ENCODE measurements at places on chromosomes 7 and 10.

- H3K27me3 ChIP-seq = no peaks in the 10 kb centered on the region
- H3K27ac ChIP-seq = no peak overlapping the region
- H3K36me3 ChIP-seq = peaks cover 63% of the 10 kb centered on the region
Measured at GRCh38 chr7:93138576-93138975, 9.6 kb downstream of the SAMD9L start.

GRCh38 chr10:96402417-96403305, 43.9 kb upstream of the OPALIN start:
- no peak overlapping the region for H3K4me3 ChIP-seq
- no peak for DNase-seq
- H3K27ac ChIP-seq = no peak overlapping the region
- no peaks in the 10 kb centered on the region for H3K36me3 ChIP-seq
- no peaks in the 10 kb centered on the region for H3K27me3 ChIP-seq

GRCh38 chr7:139642283-139642682, 118.8 kb downstream of the CLEC2L start:
- no peak for DNase-seq
- peaks cover 7% of the 10 kb centered on the region for H3K36me3 ChIP-seq
- H3K4me3 ChIP-seq = no peak overlapping the region
- H3K27ac ChIP-seq = no peak overlapping the region
- peaks cover 7% of the 10 kb centered on the region for H3K4me1 ChIP-seq
- H3K27me3 ChIP-seq = no peaks in the 10 kb centered on the region

DNA sequence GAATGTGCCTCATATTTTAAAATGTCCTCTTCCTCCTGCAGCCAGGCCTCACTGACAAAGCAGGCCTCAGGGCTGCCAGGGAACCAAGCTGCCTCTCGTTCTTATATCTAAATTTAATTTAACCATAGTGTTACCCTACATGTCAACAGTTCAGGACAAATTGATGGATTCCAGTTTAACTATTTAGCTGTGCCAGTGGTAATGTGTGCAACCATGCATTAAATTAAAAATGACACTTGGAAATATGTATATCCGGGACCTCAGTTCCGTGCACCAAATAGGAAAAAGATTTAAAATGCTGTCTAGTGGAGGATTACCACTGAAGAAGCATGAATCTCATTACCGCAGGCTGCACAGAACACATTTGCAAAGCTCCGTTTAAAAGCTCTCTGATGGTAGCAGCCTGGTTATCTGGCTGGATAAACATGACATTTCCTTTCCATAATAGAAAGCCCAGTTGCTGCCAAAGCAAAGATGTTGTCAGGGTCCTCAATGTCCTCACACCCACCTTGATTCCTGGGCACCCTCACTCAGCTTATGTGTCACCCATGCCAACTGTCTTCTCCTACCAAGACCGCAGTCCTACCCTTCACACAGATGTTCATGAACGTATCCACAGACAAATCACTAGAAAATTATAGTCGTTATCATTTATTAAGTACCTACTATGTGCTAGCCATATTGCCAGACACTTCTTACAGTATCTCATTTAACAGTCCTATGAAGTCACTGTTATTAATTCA, 73.3 kb upstream of the FRMD4A start:
- H3K36me3 ChIP-seq = no peaks in the 10 kb centered on the region
- DNase-seq = no peak
- H3K27me3 ChIP-seq = no peaks in the 10 kb centered on the region
- H3K27ac ChIP-seq = no peak overlapping the region
- no peak overlapping the region for H3K4me3 ChIP-seq

GRCh38 chr10:102408728-102409603, 9.6 kb downstream of the PSD start:
- no peaks in the 10 kb centered on the region for H3K36me3 ChIP-seq
- H3K4me3 ChIP-seq = peak overlapping the region; percentile 56
- no peaks in the 10 kb centered on the region for H3K27me3 ChIP-seq
- peak; percentile 70 for DNase-seq

DNA sequence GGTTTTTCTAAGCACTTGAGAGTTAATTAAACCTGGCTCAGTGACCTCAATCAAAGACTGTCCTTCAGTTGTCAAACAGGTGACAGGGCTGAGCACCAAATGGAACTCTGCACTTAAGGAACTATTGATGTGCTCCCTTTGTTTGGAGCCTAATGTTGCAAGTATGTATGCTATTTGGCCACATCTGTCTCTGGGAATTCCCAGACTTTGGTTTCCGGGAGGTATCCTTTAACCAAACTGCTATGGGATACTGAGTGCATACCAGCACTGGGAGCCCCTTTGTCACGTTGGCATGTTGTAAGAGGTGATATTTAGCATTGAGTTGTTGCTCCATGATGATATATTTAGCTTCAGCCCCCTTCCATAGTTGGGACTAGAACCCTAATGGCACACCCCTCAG, 25.2 kb downstream of the ASZ1 start:
- H3K27me3 ChIP-seq = no peaks in the 10 kb centered on the region
- H3K4me1 ChIP-seq = no peaks in the 10 kb centered on the region
- no peak overlapping the region for H3K4me3 ChIP-seq
- H3K36me3 ChIP-seq = no peaks in the 10 kb centered on the region

- H3K4me1 ChIP-seq = no peaks in the 10 kb centered on the region
- H3K4me3 ChIP-seq = no peak overlapping the region
- H3K27ac ChIP-seq = no peak overlapping the region
- no peak for DNase-seq
Measured at GRCh38 chr10:7547206-7547605, 119.6 kb downstream of the ITIH5 start.

GRCh38 chr10:56633876-56634452, 272.9 kb upstream of the ZWINT start:
- no peaks in the 10 kb centered on the region for H3K4me1 ChIP-seq
- DNase-seq = no peak
- H3K27me3 ChIP-seq = no peaks in the 10 kb centered on the region
- H3K36me3 ChIP-seq = no peaks in the 10 kb centered on the region

Measured in Peyer's patch (tissue), 4 donors.